B cell (primary cell): ENCODE measurements at places on chromosomes 2 and 18. TPM values are rescaled to one million over a fixed set of nuclear protein-coding genes. Genes with fewer than 3 reads are reported as not detected.

DNA sequence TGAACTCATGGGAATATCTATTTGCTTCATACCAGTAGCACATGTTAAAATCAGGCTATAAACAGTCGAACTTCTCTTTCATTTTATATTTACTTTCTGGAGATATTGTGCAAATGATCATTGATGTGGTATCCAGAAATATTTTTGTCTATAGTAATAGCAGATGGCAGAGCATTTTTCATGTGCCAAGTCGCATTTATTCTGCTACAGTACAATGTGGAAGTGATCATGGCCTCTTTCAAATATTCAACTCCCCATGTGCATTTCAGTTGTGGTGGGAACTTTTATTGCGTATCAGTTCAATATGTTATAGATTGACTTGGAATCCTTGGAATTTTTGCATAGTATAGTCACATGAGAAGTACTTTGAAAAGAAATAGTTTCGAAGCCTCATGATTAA is 57.4 kb downstream of the RHBDD1 start:
- no peak for DNase-seq

DNA sequence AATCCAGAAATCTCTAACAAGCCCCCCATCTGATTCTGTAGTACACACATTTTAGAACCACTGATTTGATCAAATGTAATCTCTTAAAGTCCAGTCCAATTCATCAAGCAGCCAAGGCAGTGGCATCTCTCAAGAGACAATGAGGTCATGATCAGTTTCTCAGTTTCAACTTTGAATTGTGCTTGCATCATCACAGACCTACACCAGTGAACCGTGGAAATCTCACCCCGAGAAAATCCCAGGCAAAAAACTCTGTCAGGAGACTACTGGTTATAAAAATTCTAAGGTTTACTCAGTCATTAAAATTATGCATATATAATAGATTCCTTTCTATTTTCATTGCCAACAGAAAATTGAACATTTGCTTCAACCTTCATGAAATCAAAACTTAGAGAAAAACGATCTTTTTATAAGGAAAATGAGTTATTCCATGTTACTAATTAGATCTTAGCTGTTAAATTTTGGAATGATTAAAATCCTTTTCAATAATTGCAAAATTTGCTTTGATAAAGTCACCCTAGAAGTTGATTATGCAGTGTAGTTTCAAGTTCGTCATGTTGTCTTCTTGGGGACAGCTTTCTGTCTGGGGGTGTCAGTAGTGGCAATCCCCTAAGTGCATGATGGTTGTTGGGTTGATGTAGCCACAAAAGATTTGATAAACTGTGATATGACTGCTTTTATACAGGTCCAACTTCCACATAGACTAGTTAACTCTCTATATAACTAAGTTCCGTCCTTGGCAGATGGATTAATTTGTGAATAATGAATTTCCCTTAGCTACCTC is 235.0 kb downstream of the CAMKMT start:
- no peak for DNase-seq

- DNase-seq, result no peak
Measured at GRCh38 chr2:1268034-1268433, 145.2 kb upstream of the TPO start.

DNA sequence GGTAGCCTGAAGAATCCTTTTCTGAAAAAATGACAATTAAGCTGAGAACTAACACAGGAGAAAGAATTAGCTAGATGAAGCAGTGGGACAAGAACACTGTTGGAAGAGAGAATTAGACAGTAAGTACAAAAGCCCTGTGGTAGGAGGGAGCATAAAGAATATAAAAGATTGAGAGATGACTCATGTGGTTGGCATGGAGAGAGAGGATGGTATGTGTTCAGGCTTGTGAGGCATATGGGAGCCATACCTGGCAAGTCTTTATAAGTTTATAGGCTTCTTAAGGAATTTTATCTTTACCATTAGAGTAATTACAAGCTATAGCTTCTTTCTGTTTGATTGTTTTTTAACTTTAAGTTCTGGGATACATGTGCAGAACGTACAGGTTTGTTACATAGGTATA is 325.0 kb downstream of the ARL6IP6 start:
- DNase-seq, result no peak

GRCh38 chr2:153291718-153292117 is 186.8 kb downstream of the RPRM start:
- no peak for DNase-seq

DNA sequence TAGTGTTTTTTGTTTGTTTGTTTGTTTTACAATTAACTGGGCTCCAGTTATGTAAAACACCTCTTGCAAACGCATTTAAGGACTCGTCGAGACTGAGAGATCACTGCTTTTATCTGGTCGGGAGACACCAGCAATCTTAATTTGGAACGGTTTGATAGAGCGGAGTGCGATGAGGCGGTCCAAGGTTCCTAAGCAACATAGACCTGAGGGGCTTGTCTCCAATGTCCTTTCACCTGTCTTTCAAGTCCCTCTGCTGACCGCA is 729 bp upstream of the SELENOI start:
- no peak for DNase-seq

GRCh38 chr2:216405588-216405987 is 6.7 kb upstream of the SMARCAL1 start:
- no peak for DNase-seq

Gene LOXL3
- 0.66 and 1.2 TPM in 2 replicates for total RNA-seq

Gene SERPINB13
- not detected in 2 replicates for total RNA-seq

Gene PXDN
- 1.4 TPM in 2 replicates for total RNA-seq

Gene CRYGC
- total RNA-seq, result not detected in 2 replicates

Gene DUSP2
- total RNA-seq, result 69.8 and 74.9 TPM in 2 replicates
